MV-4-11 (cell line): ENCODE measurements at places on chromosomes 13 and 19.
A peak's percentile ranks its signal among the peaks of the same experiment; 100 is the strongest.

DNA sequence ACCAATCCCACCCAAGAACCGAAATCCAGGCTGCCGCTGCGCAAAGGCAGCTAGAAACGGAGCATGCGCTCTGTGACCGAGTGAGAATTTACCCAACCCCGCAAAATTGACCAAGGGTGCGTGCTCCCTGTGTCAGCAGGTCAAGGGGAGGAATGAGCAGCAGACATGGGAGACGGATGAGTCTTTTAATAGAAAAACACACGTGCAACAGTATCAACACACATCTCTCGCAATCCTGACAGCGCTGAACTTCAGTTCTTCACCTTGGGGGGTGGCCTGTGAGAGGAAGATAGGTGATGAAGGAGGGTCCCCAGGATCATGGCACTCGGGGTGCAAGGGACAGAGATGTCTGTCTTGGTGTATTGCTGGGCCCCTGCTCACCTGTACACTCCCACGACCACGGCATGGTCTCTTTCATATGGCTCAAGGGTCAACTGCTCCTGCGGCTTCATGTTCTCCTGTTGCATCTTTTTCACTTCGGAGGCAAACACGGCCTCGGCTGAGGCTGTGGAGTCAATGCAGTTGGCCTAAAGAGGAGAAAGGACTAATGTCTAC is 402 bp upstream of the DYRK1B start:
- DNase-seq: no peak

GRCh38 chr13:67048084-67048820 is 181.9 kb downstream of the PCDH9 start:
- no peak for DNase-seq

- DNase-seq: peak; percentile 0
Observed at GRCh38 chr13:81639984-81640582, 1299.2 kb upstream of the SPRY2 start.

DNA sequence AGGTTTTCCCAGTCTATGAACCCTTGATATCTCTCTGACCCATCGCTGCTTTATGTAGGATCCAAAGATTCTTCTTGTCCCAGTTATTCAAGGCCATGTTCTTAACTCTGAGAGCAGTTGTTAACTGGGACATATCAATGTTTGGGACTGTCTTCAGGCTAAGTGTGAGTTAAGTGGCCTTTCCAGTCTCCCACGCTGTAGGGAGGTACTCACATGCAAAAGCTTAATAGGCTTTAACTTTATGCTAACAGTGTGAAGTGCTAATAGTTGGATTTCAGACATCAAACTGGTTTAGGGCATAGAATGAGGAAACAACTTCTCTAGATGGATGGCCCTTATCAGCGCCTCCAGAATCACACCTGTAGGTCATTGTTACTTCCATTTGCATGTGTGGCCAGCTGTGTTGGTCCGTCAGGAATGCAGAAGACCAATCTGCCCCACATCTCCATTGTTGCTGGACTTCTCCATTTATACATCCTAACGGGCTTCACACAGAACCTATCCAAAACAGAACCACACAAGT is 104.7 kb upstream of the MBNL2 start:
- DNase-seq: no peak

GRCh38 chr13:82898586-82898985 is 983.7 kb downstream of the SLITRK1 start:
- DNase-seq: peak; percentile 10

DNA sequence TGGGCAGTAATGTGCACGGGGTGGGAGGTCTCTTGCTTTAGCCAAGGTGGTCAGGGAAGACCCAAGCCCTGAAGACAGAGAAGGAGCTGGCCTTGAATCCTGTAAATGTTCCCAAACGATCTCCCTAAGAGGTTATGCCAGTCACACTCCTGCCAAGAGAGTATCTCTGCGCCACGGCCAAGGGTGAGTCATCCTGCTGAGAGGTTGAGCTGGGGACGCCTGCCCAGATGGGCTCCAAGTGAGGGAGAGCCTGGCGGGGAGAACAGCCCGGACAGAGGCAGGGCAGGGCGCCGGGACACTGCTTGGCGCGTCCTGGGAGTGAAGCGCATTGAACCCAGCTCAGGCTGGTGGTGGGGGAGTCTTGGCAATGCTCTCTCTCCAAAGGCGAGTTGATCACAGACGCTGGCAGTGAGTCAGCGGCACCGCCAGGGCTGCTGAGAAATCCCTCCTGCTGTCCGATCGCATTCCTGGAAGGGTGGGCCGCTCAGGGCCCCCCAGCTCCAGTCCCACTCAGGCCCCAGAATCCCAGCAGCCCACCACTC is 16.4 kb downstream of the SULT2B1 start:
- peak; percentile 66 for DNase-seq

- no peak for DNase-seq
Observed at GRCh38 chr13:110643768-110644421, 28.6 kb downstream of the NAXD start.

DNA sequence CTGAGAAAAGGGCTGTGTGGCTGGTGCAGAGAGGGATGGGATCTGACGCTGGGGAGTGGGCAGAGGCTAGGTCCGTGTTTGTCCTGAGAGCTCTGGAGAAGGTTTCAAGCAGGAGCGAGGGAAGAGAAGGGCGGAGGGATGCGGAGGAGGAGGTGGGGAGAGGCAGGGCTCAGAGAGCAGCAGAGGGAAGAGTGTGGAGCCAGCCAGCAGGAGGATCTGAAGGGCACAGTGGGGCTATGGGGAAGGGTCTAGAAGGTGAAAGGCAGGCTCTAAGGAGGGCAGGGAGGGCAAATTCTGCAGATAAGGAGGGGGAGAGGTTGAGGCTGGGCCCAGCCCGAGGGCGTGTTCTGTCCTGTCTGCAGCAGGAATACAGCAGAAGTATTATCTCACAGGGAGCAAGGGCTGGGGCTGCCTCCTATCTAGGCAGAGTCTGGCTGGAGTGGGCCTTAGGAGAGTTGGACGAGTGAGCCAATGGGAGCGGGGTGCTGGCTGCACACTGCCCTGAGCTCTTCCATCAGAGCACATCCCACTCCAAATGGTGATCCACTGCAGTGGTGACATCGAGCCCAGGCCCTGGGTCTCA is 6.1 kb downstream of the AP2A1 start:
- DNase-seq: no peak

DNA sequence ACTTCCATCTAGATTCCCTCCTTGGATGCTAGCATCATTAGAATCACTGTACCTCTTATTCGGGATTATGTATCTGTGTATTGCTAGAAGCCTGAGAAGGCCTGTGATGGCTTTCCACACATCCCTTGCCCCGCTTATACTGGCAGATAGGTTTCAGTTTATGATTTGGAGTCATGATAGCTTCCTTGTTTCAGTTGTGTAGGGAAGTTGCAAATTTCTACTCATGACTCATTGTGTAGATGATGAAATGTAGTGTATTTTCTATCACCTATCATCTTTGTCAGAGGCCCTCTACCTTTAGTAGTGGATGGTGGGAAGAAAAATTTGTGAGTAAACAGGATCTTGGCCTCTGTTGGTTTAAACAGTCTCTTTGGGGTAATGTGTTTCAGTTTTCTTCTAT is 165.2 kb downstream of the GGACT start:
- peak; percentile 95 for DNase-seq

- no peak for DNase-seq
Observed at GRCh38 chr13:43408274-43408673, 378.5 kb downstream of the ENOX1 start.

DNA sequence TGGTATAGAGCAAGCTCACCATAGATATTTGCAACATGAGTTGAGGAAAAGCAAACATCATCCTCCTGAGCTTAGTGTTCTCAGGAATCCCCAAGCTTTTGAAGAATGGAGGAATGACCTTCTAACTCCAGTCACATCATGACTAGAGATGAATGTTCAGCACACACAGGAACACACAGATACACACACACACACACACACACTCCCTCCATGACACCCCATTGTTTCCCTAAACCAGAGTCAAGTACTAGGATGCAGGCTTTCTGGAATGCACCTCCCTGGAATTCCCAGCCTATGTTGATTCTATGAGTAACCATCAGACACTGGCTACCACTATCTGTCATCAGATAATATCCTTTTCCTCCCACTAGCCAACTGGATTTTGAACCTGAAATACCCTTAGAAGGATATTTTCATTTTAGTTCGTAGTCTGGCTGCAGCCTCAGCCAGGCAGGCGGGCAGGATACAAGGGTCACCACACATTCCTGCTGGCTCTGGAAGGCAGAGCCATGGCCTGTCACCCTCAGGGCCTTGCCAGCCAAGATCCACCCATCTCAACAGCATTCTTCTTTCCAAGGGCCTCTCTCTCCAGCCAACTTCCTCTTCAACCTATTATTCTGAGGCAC is 162.4 kb downstream of the FOXO1 start:
- DNase-seq: no peak

- DNase-seq: no peak
Observed at GRCh38 chr19:2413629-2414028, 13.8 kb downstream of the TIMM13 start.

DNA sequence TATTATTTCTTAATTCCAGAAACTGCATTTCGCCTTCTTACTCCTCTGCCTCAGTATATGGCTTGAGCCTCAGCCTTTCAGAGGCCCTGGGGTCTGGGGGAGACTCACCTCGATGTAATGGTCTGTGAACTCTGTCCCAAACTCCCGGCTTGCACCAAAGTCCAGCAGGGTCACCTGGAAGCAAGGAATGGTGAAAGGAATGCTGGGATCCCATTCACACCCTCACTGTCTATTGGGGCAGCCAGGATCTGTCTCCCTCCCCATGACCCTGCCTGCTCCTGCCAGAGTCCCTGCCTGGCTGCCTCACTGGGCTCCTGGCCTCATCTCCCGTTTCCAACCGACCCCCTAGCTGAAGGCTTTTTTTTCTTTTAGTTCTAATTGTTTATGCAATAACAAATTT is 5.4 kb upstream of the NUMBL start:
- no peak for DNase-seq

DNA sequence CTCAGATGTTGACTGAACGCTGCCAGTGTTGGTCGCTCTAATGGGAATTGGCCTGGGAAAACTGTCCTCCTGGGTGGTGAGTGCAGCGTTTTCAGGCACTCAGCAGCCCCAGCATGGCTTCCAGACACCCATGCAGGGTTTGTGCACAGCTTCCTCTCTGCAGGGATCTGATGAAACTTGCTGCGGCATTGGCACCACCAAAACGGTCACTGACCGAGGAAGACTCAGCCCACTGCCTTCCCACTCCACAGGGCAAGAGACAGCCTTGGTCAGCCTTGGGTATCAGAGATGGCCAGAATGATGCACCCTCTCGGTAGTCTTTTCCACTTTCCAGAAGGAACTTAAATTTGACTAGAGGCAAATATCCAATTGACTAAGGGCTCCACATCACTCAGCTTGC is 398.9 kb downstream of the IRS2 start:
- peak; percentile 74 for DNase-seq

DNA sequence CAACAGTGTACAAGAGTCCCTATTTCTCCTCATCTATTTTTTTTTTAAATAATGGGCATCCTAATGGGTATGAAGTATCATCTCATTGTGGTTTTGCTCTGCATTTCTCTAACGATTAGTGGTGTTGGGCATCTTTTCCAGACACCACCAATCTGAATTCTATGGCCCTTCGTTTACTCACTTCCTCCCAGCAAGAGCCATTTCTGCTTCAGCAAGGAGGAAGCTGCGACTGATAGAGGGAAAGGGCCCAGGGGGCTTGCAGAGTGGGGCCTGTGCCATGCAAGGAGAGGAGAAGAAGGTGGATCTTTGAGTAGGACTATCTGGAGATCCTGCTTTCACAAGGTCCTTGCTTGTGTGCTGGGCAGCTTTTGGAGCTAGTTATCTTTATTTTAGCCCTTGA is 58.0 kb downstream of the USPL1 start:
- peak; percentile 73 for DNase-seq

- no peak for DNase-seq
Observed at GRCh38 chr13:99657848-99658260, 156.6 kb downstream of the TM9SF2 start.
